ENCODE measurements at places on chromosomes 16 and 17.

DNA sequence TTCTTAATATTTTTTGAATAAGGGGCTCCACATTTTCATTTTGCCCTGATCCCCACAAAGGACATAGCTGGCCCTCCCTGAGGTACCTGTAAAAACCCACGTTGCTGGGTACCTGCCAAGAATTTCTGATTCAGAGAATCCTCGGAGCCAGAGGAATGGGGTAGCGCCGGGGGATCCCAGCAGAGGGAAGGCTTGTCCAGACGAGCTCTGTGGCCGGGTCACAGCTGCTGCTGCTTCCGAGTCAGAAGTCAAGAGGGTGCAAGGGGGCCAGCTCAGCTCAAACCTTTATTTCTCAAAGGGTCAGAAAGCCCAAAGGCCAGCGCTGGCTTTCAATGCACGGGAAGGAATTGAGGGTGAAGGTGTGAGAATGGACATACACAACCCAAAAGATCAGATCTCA, 68.9 kb upstream of the SDK2 start:
- DNase-seq: no peak

DNA sequence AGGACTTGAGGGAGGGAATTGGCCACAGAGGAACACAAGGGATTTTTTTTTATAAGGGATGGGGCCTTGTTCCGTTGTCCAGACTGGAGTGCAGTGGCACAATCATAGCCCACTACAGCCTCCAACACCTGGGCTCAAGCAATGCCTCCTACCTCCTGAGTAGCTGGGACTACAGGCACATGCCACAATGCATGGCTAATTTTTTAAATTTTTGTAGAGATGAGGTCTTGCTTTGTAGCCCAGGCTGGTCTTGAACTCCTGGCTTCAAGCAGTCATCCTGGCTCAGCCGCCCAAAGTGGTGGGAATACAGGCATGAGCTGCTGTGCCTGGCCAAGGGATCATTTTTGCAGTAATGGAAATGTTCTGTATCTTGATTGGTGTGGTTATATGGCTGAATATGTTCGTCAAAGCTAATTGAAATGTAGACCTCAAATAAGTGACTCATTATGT, 56.9 kb downstream of the VMP1 start:
- DNase-seq: peak; percentile 41

DNA sequence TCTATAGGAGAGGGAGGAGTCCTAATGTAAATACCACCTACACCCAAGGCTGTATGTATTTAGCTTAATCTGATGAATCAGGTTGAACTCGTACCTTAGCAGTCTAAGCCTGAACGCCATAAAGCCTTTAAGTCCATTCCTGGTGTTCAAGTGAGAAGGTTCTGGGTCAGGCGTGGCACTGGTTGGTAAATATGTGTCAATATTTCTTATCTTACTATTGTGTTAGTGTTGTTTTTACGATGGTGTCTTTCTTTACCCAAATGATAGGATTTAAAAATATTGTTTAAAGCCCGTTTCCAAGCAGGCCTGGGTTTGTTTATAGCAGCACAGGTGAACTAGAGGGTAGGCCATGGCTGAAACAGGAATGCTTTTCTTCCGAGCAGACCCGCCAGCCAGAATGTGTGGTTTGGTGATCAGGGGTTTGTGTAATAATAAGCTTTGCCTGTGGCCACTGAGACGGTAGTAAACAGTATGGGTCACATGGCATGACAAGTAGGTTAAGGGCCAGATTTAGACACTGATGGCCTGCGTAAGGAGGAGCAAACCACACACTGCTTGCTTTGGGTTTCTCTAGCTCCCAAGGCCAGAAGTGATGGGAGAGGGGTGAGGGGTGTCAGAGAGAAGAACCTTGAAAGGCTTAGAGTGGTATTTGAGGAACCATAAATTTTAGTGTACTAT, 3.3 kb downstream of the TMEM94 start:
- DNase-seq: peak; percentile 70

- no peak for DNase-seq
Observed at GRCh38 chr17:55056526-55056925, 88.0 kb downstream of the STXBP4 start.

- DNase-seq: no peak
Observed at GRCh38 chr16:28112908-28113307, 49.4 kb upstream of the GSG1L start.
